ENCODE measurements at places on chromosomes 7 and 10.

DNA sequence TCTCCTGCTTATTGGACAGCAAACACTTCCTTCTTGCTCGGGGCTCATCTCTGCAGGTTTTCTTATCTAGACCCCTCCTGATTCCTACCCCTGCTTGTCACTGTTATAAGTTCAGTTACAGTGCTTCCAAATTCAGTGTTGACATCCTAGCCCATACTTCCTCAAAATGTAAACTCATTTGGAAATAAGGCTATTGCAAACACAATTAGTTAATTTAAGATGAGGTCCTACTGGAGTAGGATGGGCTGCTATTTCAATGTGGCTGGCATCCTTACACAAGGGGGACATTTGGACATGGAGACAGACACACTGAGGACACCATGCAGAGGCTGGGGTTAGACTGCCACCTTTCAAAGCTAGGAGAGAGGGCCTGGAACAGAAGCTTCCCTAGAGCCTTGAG lies 85.2 kb upstream of the NPVF start:
- H3K4me3 ChIP-seq: no peak overlapping the region
- H3K4me1 ChIP-seq: no peaks in the 10 kb centered on the region
- DNase-seq: no peak
- no peaks in the 10 kb centered on the region for H3K36me3 ChIP-seq

DNA sequence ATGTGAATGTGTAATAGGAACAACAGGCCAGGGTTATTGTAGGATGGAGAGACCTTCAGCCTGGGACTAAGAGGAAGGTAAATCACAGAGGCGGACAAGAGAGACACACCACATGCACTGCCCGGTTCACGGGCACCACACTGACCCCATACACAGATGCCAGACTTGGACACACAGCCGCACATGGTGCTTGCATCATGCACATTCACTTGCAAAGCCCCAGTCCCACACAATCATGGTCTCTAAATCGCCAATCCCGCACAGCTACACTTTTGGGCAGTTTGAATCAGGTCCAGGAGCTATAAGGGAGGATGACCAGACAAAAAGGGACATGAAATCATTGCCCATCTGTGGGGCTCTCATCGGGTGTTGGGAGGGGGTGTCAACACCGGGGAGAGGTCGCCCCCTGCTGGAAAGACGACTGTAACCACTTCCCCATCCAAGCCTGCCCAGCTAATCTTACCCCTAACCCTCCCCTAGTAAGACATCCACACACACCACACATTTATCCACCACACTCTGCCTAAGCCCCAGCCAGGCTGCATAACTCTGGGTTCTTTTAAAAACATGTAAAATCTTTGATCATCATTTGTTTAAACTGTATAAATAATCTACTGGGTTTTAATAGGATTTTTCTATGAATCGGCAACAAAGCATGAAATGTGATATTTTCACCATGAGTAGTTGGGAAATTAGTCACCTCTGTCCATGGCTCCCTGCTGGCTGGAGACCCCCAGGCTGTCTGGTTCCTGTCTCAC lies 40.5 kb upstream of the SLF2 start:
- no peak overlapping the region for H3K4me3 ChIP-seq
- no peak overlapping the region for H3K27ac ChIP-seq
- peak; percentile 30 for DNase-seq
- no peaks in the 10 kb centered on the region for H3K4me1 ChIP-seq
- no peaks in the 10 kb centered on the region for H3K36me3 ChIP-seq

GRCh38 chr10:102112210-102112817 lies 7.9 kb downstream of the LDB1 start:
- no peaks in the 10 kb centered on the region for H3K27me3 ChIP-seq
- H3K27ac ChIP-seq: no peak overlapping the region
- H3K4me3 ChIP-seq: no peak overlapping the region
- peaks cover 30% of the 10 kb centered on the region for H3K4me1 ChIP-seq

- H3K27ac ChIP-seq: no peak overlapping the region
- H3K36me3 ChIP-seq: no peaks in the 10 kb centered on the region
- peak; percentile 20 for DNase-seq
- peak overlapping the region; percentile 85 for H3K4me3 ChIP-seq
These were observed 1.0 kb upstream of the PLXDC2 start for GRCh38 chr10:19815036-19815730.

GRCh38 chr7:142231716-142232115 lies 26.1 kb downstream of the PRSS58 start:
- H3K27me3 ChIP-seq: no peaks in the 10 kb centered on the region
- no peaks in the 10 kb centered on the region for H3K4me1 ChIP-seq
- H3K4me3 ChIP-seq: no peak overlapping the region

- H3K4me1 ChIP-seq: no peaks in the 10 kb centered on the region
- no peak for DNase-seq
- no peak overlapping the region for H3K4me3 ChIP-seq
These were observed 107.5 kb upstream of the ARID5B start for GRCh38 chr10:61793760-61794703.

DNA sequence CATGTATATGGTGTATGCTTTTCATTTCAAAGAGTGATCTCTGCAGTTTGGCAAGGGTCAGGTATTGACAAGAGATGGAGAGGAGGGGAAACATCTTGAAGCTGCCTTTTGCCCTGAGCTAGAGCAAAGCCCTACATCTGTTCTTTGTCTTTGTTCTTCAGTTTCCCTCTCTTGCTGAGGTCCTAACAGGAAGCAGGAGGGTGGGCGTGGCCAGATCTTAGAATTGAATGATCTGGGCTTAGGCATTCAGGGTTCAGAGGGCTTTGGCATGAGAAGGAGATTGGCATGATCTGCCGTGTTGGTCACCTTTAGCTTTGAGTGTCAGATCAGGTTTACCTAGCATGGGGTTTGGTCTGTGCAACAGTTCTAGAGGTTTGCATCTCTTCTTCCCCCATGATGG lies 41.3 kb downstream of the LRMDA start:
- no peak for DNase-seq
- no peak overlapping the region for H3K4me3 ChIP-seq
- H3K36me3 ChIP-seq: no peaks in the 10 kb centered on the region
- H3K27ac ChIP-seq: no peak overlapping the region
- no peaks in the 10 kb centered on the region for H3K27me3 ChIP-seq

- H3K27ac ChIP-seq: no peak overlapping the region
- H3K4me3 ChIP-seq: no peak overlapping the region
- no peaks in the 10 kb centered on the region for H3K36me3 ChIP-seq
- no peak for DNase-seq
- H3K4me1 ChIP-seq: no peaks in the 10 kb centered on the region
- H3K27me3 ChIP-seq: no peaks in the 10 kb centered on the region
These were observed 118.4 kb downstream of the ABCA13 start for GRCh38 chr7:48289656-48290055.

DNA sequence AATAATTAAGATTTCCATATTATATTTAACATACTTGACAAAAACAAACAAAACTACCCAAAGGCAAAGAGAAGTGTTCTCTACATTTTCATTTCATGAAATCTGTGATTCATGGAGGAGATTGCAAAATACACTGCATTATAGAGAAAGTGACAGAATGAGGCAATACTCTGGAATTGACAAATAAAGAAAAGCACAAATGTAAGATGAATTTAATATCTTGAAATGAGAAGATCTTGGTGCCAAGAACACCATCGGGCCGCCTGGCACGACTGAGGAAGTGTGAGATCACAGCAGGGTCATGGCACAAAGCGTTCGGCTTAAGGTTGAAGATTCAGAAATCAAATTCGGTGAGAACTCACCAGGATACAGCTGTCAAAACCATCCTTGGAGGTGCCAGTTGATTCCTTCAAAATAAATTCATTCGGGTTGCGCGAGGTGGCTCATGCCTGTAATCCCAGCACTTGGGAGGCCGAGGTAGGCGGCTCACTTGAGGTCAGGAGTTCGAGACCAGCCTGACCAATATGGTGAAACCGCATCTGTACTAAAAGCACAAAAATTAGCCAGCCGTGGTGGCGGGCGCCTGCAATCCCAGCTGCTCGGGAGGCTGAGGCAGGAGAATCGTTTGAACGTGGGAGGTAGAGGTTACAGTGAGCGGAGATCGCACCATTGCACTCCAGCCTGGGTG lies 174.0 kb upstream of the PFKP start:
- no peak overlapping the region for H3K4me3 ChIP-seq
- DNase-seq: no peak
- no peaks in the 10 kb centered on the region for H3K27me3 ChIP-seq
- no peaks in the 10 kb centered on the region for H3K36me3 ChIP-seq

- peaks cover 5% of the 10 kb centered on the region for H3K4me1 ChIP-seq
- H3K36me3 ChIP-seq: no peaks in the 10 kb centered on the region
- H3K27ac ChIP-seq: no peak overlapping the region
These were observed 129.9 kb upstream of the LYZL2 start for GRCh38 chr10:30759423-30759822.

GRCh38 chr10:15445006-15445390 lies 73.9 kb upstream of the FAM171A1 start:
- no peaks in the 10 kb centered on the region for H3K36me3 ChIP-seq
- DNase-seq: no peak
- H3K4me1 ChIP-seq: no peaks in the 10 kb centered on the region
- H3K27ac ChIP-seq: no peak overlapping the region

- no peaks in the 10 kb centered on the region for H3K36me3 ChIP-seq
- DNase-seq: no peak
- H3K4me3 ChIP-seq: no peak overlapping the region
- no peaks in the 10 kb centered on the region for H3K27me3 ChIP-seq
- no peak overlapping the region for H3K27ac ChIP-seq
- H3K4me1 ChIP-seq: no peaks in the 10 kb centered on the region
These were observed 11.2 kb downstream of the GATA3 start for GRCh38 chr10:8065651-8066050.

DNA sequence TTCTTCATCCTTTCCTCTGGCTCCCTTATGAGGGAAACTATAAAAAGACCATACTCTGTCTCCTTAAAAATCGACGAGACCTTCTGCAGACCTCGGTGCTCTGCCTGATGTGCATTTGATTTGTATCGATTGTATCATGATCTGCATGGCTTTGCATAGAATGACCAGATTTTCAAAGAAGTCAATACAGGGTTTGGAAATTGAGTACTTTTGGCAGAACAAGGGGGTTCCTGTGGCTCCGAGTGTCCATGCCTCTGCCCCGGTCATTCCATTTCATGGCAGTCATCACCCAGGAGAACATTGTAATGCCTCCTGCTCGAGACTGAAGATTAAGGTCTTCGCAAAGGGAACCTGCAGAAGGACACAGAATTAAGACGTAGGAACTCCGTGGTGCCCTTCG lies 685 bp downstream of the CASP2 start:
- H3K27ac ChIP-seq: peak overlapping the region; percentile 49
- no peaks in the 10 kb centered on the region for H3K27me3 ChIP-seq
- peak overlapping the region; percentile 70 for H3K4me3 ChIP-seq
- peaks cover 16% of the 10 kb centered on the region for H3K4me1 ChIP-seq
- DNase-seq: peak; percentile 11

DNA sequence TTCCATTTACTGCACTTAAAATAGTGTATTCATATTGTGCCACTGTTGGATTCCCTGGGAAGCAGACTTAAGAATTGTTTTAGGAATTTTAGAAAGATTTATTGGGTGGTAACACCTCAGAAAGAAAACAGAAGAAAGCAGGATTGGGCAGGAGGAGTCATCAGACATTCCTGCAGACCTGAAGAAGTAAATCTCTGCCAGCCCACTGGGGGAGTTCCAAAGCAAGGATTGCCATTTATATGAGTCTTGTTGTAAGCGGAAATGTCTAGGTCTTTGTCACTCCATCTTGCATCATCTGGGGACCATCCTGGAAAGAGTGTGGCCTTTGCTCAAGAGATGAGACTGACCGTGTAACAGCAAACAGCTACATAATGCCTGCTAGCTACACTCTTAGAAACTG lies 947.6 kb upstream of the POT1 start:
- no peaks in the 10 kb centered on the region for H3K27me3 ChIP-seq
- H3K27ac ChIP-seq: no peak overlapping the region
- H3K4me3 ChIP-seq: no peak overlapping the region
- H3K36me3 ChIP-seq: no peaks in the 10 kb centered on the region
- DNase-seq: no peak
- H3K4me1 ChIP-seq: peaks cover 12% of the 10 kb centered on the region

DNA sequence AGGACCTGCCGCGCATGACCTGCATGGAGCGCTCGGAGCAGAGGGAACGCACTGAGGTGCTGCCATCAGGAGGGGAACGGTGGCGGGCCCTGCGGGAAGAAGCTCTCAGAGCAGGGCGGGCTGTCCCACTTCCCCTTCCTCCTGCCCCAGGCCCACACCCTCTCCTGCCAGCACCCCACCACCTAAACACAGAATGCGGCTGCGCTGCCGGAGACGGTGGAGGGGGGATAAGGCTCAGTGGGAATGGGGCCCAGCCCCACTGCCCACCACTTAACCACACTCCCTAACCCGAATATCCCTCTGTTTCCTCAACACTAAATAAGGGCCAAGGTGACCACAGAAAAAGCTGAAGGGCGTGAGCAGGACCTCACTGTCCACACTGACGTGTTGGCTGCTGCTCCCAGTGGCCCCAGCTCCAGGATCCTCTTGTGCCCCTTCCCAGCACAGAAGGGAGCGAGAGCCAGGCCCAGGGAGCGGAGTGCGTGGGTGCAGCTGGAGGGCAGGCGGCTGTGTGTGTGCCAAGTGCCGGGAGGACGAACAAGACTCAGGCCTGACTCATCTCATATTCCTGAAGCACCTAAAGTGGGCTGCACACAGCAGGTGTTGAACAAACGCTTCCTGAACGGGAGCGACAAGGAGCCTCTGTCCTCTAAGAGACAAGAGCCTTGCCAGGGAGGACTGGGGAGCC lies 116.8 kb downstream of the MAD1L1 start:
- no peak for DNase-seq
- no peaks in the 10 kb centered on the region for H3K36me3 ChIP-seq
- no peaks in the 10 kb centered on the region for H3K27me3 ChIP-seq
- H3K27ac ChIP-seq: no peak overlapping the region
- H3K4me3 ChIP-seq: no peak overlapping the region
- no peaks in the 10 kb centered on the region for H3K4me1 ChIP-seq

- no peak for DNase-seq
- H3K27ac ChIP-seq: no peak overlapping the region
- no peaks in the 10 kb centered on the region for H3K36me3 ChIP-seq
- no peaks in the 10 kb centered on the region for H3K4me1 ChIP-seq
- H3K27me3 ChIP-seq: no peaks in the 10 kb centered on the region
These were observed 19.0 kb upstream of the PFKP start for GRCh38 chr10:3048119-3049019.

- H3K36me3 ChIP-seq: peaks cover 75% of the 10 kb centered on the region
- no peaks in the 10 kb centered on the region for H3K4me1 ChIP-seq
- no peaks in the 10 kb centered on the region for H3K27me3 ChIP-seq
- H3K4me3 ChIP-seq: no peak overlapping the region
- DNase-seq: no peak
These were observed 15.9 kb downstream of the MKI67 start for GRCh38 chr10:128110339-128110738.

- H3K4me1 ChIP-seq: no peaks in the 10 kb centered on the region
- H3K27ac ChIP-seq: no peak overlapping the region
- H3K27me3 ChIP-seq: no peaks in the 10 kb centered on the region
- no peaks in the 10 kb centered on the region for H3K36me3 ChIP-seq
- H3K4me3 ChIP-seq: no peak overlapping the region
- no peak for DNase-seq
These were observed 7.3 kb upstream of the CRPPA start for GRCh38 chr7:16428672-16429071.

GRCh38 chr10:64659311-64659710 lies 1138.1 kb downstream of the REEP3 start:
- no peaks in the 10 kb centered on the region for H3K27me3 ChIP-seq
- no peaks in the 10 kb centered on the region for H3K4me1 ChIP-seq

Data from MM.1S (cell line).